GM23248 (cell line): ENCODE measurements at places on chromosomes 3 and 15. TPM values are rescaled to one million over a fixed set of nuclear protein-coding genes. Genes with fewer than 3 reads are reported as not detected.

Gene SPINK8
- total RNA-seq: not detected in 2 replicates

Gene CNTN4
- total RNA-seq: not detected in 2 replicates

Gene MESP2
- not detected in 2 replicates for total RNA-seq

Gene SNRPN
- total RNA-seq: 90.3 and 101 TPM in 2 replicates

Gene CTSH
- total RNA-seq: 1.3 and 5.2 TPM in 2 replicates

Gene PRR20G
- total RNA-seq: not detected in 2 replicates

Gene SSUH2
- total RNA-seq: 0.13 and 0.76 TPM in 2 replicates

Gene ATP2B2
- total RNA-seq: not detected in 2 replicates

Gene PPP1R14D
- total RNA-seq: not detected in 2 replicates

Gene MAN2A2
- total RNA-seq: 5.9 and 7.7 TPM in 2 replicates

Gene ISL2
- total RNA-seq: 2.2 and 2.8 TPM in 2 replicates

Gene PAQR5
- total RNA-seq: 3.8 and 4.6 TPM in 2 replicates

Gene ATP8B4
- total RNA-seq: 1.5 and 11.4 TPM in 2 replicates

Gene CPNE9
- total RNA-seq: not detected in 2 replicates

Gene SEMA3G
- not detected in 2 replicates for total RNA-seq

Gene TMCO5A
- total RNA-seq: not detected in 2 replicates

Gene IL5RA
- total RNA-seq: not detected in 2 replicates

Gene CTDSPL2
- total RNA-seq: 48.2 and 59.1 TPM in 2 replicates

Gene DPPA2
- total RNA-seq: not detected in 2 replicates

Gene GPR149
- total RNA-seq: not detected in 2 replicates

Gene CCR3
- not detected in 2 replicates for total RNA-seq

Gene GOLGA8T
- total RNA-seq: not detected in 2 replicates

Gene LRRC3B
- total RNA-seq: not detected in 2 replicates
